NCI-H69 (cell line): ENCODE measurements at places on chromosomes 5 and 9.

DNA sequence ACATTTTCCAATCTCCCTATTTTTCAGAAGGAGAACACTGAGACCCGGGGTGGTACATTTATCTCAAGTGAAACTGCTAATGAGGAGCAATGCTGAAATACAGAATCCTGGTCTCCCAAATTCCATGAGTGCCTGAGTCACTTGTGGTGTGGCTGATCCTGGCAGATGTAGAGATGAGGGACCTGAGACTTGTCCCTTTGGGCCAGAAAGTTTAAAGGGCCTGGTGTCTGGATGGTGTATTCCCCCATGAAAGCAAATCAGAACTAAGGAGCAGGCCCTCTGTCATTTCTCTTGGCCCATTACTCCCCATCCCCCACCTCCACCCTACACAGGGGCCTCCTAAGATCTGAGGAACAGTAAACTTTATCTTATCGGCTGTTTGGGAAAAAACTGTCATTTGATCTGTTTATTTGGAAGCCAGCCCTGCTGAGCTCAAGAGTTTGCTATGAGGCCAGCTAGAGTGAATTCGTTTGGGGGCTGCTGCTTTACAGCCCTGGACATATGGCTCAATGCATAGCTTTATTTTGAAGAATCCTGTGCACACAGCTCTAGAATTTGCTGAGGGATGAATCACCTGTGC is 140.3 kb downstream of the LHFPL2 start:
- DNase-seq = no peak

DNA sequence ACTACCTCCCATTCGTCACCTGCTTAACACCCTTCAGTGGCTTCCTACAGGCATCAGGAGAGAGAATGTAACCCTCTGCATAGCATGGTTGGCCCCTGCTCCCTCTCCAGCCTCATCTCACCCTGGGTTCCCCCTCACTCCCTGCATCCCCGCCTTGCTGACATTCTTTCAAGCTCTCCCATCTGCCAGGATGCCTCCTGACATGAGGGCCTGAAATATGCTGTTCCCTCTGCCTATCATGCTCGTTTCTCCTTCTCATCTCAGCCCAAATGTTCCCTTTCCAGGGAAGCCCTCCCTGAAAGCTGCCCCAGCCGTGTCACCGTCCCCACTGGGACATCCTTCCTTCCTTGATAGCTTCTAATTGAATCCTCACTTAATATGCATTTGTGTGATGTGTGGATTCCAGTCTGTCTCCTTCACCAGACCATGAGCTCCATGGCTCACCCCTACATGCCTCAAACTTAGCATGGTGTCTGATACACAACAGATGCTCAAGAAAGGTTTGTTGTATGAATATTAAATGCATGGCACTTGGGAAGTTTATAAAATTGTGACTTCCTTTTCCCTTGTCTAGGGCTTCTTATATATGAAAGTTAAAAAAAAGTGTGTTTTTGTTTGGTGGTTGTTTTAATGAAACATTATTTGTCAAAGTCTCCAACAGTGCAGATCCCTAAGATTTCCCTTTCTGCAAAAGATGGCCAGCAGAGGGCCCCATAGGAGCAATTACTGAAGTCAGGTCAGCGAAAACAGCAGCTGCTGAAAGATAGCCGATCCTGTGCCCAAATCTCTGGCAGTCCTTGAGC is 7.3 kb upstream of the C5orf58 start:
- DNase-seq = peak; percentile 84

GRCh38 chr9:72154468-72155285 is 5.4 kb downstream of the GDA start:
- DNase-seq = no peak

- no peak for DNase-seq
Observed at GRCh38 chr5:87302061-87302460, 34.4 kb downstream of the RASA1 start.

DNA sequence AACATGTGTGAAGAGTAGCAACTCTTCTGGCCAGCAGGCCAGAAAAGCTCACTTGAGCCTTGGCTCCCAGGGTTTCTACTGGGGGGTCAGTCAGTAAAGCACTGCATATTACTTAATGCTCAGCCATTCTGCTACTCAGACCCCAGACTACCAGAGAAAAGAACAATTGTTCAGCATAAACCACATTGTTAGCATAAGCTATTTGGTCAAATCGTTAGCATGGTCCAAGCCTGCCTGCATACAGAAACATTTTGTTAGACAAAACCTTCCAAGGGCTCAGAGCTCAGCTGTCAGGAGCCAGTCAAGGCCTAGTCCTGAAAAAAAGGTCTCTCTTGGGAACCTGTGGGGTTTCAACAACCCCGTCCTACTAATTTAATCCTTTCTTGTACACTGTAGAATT is 449.3 kb downstream of the PRR16 start:
- DNase-seq = no peak

GRCh38 chr5:73272351-73272750 is 99.4 kb downstream of the TMEM174 start:
- DNase-seq = no peak

DNA sequence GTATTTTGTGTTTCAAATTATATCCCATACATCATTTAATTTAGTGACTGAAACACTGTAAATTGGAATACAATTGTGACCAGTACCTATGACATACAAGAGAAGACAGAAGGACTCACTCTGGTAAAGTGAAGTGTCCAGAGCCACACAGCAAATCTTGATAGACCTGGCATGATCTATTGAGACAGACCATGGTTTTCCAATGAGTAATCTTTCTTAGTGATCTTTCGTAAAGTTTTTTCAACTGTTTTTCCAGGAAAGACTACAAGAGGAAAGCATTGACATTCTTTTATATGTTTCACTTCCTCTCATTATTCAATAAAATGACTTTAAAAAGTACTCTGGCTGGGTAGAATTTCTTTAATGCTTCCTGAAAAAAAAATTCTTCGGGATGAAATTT is 43.3 kb upstream of the ALDH1A1 start:
- DNase-seq = no peak

DNA sequence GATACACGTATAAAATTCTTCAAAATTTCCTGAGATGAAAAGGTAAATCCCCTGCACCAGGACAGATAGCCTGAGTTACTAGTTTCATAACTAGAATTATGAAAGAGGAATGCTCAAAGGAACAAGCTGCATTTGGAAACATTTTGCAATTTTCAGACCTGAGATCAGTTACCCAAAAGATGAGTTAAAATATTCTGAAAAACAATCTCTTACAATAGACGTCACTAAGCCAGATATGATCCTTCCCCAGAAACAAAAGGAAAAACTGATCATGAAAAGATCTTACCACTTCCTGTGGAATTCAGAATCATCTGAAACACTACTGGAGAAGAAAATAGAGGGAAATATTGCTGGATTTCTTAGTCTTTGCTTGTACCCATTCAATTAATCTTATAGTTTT is 204.7 kb downstream of the ARRDC3 start:
- no peak for DNase-seq

DNA sequence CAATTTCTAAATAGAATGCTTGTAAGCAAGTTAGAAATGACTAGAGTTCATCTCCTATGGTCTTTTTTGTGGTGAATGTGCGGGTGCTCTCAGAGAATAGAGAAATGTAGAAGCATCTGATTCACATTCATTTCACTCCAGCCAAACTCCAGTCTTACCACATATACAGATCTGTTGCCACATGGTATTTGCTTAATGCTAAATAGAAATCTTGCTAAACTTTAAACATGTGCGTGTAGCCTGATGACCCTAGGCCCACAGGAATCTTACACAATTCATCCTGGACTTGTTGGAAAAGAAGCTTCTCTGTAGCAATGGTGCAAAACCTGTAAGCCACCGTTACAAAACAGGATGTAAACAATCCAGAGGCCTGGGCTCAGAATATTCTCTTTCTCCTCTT is 135.2 kb downstream of the PCSK1 start:
- no peak for DNase-seq

- peak; percentile 72 for DNase-seq
Observed at GRCh38 chr9:4124266-4124665, 175.6 kb downstream of the GLIS3 start.

DNA sequence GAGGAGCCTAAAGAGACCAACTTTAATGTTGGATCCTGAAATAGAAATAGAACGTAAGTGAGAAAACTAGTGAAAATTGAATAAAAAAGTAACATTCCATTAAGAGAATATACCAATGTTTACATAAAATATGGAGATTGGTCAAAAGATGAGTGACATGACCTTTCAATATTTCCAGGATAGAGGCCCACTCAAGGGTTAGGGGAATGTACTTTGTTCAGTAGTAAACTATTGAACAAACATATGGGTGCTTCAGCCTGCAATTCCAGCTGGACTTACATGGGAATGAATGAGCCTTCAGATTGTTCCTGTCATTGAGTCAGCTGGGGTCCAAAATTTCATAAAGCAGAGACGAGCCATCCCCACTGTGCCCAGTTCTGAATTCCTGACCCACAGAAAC is 371.7 kb upstream of the POU5F2 start:
- no peak for DNase-seq

DNA sequence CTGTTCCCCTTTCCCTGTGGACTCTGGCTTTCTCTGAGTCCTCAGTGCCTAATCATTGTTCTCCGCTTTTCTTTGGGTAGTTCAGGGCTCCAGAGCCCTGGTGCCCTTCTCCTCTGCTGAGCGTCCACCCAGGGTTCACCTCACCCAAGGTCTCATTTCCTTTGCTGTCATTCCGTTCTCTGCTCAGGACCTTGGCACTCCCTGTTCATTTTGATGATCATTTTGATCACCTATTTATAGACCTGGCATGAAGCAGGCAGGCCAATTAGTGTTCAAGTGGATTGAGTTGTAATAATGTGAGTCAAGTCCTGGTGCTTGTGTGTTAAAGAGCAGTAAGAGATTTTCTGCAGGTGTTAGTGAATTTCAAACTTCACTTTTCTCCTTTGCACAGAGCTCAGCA is 3.6 kb downstream of the TRIO start:
- peak; percentile 33 for DNase-seq

DNA sequence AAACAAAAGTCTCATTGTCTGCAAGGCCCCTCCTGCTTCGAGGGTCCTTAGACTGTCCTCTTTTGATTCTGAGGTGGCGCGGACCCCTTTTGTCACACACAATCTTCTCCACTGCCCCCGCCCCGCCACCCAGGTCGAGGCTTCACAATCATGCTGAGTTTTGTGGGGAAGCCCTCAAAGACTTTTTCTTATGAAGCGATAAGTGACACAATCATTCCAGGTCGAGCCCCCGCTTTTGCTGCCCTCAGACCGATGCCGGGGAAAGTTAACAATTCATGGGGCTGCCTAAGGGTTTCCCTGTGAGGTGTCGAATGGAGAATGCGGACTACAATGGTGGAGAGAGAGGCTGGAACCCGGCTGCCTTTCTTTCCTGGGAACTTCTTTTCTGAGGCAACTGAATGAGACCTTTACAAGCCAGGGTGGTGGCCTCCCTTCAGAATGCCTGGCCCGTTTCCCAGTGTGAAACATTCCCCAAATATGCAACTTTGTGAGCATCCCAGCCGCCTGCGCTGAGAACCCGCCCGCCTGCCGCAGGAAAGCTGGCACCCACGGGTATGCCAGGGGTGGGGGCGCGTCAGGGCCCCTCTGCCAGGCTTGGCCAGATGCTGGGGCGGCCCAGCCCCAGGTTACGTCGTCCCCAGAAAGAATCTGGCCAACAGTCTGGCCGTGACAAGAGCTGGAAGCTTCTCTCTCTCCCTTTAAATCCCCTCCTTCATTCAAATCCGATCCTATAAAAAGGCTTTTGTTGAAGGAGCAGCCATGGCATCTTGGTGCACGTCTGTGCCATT is 71.9 kb downstream of the MAP1B start:
- no peak for DNase-seq

- no peak for DNase-seq
Observed at GRCh38 chr9:133690081-133690561, 48.0 kb downstream of the SARDH start.

DNA sequence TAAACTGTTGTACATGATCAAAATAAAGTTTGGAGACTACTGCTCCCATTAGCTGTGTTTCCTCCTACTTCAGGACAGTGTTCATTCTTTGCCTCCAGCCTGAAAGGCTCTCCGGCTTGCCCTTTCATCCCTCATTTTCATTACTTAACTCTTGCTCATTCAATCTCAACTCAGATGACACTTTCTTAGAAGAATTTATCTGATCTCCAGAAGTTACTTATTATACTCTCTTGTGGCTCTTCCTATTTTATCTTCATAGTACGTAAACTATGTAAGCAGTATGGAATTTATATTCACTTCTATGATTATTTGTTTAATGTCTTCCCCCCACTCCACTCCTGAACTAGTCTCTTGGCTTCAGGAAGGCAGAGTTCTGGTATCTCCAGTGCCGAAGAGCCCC is 1737.9 kb upstream of the C9orf72 start:
- no peak for DNase-seq

- peak; percentile 18 for DNase-seq
Observed at GRCh38 chr5:141617682-141618029, 1.1 kb downstream of the DIAPH1 start.

GRCh38 chr9:98572054-98572627 is 136.6 kb downstream of the GABBR2 start:
- no peak for DNase-seq

GRCh38 chr5:16687898-16688297 is 71.1 kb upstream of the RETREG1 start:
- DNase-seq = no peak

DNA sequence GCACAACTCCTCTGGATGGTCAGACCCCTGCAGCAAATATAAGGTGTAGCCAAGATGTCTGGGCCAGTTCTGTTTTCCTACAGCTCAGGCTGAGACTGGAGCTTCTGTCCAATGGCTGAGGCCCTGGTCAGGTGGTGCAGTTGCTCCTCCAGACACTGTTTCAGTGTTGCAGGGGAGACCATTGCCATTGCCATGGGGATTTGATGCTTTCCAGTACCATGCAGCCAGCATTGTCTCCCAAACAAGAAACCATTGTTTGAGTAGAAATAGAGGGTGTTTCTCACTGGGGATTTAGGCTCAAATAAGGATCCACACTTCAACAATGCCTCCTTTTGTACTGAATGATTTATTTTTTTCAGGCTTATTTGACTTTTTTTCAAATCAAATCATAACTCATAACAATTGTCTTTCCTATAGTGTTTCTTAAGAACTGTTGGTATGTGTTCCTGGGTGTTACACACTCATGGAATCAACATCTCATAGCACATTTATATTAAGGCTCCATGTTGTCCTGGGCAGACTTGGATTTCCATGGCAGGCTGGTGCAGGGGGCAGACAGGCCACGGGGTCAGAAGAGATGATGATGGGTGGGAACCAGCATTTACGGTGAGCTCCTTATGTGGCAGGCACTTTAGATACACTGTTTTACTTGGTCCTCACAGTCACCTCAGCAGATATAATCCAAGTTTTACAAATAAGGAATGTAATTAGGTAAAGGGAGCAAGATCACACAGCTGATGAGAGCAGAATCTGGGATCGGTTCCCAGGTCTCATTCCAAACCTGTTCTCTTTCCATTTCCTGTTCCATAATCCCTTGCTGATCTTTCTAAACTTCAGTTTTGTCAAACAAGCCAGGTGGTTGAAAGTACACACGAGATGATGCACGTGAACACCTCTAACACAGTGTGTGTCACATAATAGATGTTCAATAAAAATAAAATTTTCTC is 95.9 kb upstream of the GNAQ start:
- no peak for DNase-seq

DNA sequence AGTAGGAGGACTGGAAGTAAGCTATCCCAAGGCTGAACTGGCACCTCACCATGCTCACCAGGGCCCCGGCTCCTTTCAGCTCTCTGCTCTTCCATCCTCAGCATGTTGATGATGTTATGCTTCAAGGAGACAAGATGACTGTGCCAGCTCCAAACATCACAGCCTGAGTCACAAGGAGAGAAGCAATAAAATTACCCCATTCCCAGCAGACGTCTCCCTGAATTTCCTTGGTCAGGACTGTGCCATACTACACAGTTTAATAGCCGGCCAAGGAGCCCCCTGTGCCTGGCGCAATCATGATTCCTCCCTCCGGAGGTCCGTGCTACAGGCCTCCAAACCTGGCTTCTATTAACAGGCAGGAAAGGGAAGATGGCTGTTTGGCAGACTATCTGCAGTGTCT is 51.2 kb upstream of the ROR2 start:
- DNase-seq = no peak
